ENCODE measurements at places on chromosomes 5 and 9. TPM values are rescaled to one million over a fixed set of nuclear protein-coding genes. Genes with fewer than 3 reads are reported as not detected.

DNA sequence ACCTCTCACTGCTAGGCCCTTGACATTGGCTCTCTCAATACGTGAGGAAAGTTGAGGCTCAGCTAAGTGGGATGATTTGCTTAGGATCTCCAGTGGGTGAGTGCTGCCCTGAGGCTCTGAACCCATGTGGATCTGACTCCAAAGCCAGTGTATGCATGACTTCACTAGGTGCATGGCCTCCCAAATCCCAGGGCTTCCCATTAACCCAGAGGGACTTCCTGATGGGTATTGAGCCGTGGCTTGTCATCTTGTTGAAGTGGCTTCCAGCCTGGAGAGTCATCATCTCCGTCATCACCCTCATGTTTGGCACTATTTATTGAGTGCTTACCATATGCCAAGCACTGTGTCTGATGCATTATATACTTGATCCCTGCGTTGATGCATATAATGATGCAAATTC is 37.3 kb upstream of the TEX48 start:
- DNase-seq = no peak

DNA sequence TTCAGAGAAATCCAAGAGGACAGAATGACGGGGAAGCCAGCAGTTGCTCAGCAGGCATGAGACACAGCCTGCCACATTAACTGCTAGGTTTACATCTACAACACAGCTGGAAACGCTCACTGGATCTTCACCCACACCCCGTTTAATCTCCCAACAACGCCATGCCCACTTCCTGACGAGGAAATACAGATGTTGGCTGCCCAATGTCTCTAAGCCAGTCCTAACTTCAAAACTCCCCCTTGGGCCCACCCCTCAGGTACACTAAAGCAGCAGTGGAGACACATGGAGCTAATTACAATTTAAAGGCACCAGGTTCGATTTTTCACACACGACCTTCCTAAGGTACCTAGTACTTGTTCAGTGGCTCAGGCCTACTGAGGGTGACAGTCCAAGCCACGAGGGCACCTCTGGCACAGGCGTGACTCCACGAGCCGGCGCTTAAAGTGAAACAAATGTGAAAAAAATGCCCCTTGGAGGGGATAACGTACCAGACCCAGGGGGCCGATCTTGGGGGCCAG is 904 bp downstream of the RPL12 start:
- no peak for DNase-seq

DNA sequence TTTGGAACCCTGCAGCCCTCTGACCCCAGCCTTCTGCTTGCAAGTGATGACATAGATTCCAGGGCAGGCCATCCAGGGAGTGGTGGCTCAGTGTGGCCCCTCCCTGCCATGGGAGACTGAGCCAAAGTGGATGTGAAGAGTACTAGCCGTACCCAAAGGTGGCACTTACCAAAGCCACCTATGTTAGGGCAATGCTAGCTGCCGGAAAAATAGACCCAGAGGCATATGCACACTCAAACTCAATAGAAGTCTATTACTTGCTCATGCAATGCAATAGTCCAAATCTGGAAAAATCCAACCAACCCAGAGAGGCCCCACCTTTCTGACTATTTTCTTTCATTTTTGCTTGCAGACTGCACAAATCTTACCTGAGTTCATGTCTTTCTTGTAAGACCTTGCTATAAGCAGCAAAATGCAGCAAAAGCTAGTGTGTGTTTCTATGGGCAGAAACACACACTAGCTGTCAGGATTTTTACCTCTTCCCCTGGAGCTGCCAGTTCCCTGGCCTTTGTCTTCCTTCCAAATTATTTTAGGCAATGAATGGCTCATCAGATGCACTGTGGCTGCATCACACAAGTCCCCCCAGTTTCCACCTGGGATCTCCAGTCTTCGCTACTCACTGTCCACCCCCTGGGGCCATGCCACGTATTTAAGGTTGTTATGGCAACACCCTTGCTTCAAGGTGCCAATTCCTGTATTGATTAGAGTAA is 74.0 kb downstream of the HRH2 start:
- no peak for DNase-seq

- no peak for DNase-seq
Measured at GRCh38 chr5:122222580-122222979, 89.5 kb upstream of the SNCAIP start.

GRCh38 chr5:34718516-34718915 is 62.4 kb downstream of the RAI14 start:
- no peak for DNase-seq

- DNase-seq = no peak
Measured at GRCh38 chr5:86070719-86071118, 547.0 kb upstream of the COX7C start.

GRCh38 chr9:3028535-3028934 is 184.6 kb upstream of the PUM3 start:
- DNase-seq = no peak

Gene YIPF5
- 59.8 TPM for total RNA-seq

Gene STING1
- 27.2 TPM for total RNA-seq

Gene MYORG
- total RNA-seq = 6.5 TPM
